Cerebellum (tissue), 4 donors: ENCODE measurements at places on chromosomes 12 and 14. TPM values are rescaled to one million over a fixed set of nuclear protein-coding genes. Genes with fewer than 3 reads are reported as not detected.

GRCh38 chr14:41615011-41615595 is 8.4 kb downstream of the LRFN5 start:
- DNase-seq: no peak

- no peak for DNase-seq
Measured at GRCh38 chr12:19203539-19204506, 74.3 kb downstream of the PLEKHA5 start.

DNA sequence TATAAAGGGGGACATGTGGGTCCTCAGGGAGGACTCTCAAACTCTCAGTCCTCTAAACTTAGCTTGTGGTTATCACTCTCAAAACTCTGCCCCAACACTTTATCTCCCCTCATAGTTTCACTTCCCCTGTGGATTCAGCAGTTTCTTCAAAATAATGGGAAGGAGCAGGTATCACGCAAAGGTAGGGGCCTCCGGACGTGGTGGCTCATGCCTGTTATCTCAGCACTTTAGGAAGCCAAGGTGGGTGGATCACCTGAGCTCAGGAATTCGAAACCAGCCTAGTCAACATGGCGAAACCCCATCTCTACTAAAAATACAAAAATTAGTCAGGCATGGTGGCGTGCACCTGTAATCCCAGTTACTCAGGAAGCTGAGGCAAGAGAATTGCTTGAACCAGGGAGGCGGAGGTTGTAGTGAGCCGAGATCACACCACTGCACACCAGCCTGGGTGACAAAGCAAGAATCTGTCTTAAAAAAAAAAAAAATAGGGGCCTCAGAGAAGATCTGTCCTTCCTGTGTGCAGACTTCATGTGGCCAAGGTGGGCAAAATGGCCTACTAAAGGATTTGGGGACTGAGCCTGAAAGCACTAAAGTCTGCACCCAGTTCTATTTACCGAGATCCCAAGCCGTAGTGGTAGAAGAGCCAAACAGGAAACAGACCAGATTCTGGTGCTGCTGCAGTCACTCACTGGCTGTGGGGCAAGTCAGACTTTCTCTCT is 6.4 kb downstream of the ITGB7 start:
- DNase-seq: no peak

Gene GPHN
- 90.6 TPM for total RNA-seq

Gene NDUFA12
- 65.3 TPM for total RNA-seq
